ENCODE measurements at places on chromosomes 12 and 14.

GRCh38 chr14:54362759-54363437 is 33.9 kb upstream of the CDKN3 start:
- DNase-seq: no peak

- DNase-seq: no peak
These were observed 25.1 kb upstream of the ATF7IP start for GRCh38 chr12:14340371-14340770.

DNA sequence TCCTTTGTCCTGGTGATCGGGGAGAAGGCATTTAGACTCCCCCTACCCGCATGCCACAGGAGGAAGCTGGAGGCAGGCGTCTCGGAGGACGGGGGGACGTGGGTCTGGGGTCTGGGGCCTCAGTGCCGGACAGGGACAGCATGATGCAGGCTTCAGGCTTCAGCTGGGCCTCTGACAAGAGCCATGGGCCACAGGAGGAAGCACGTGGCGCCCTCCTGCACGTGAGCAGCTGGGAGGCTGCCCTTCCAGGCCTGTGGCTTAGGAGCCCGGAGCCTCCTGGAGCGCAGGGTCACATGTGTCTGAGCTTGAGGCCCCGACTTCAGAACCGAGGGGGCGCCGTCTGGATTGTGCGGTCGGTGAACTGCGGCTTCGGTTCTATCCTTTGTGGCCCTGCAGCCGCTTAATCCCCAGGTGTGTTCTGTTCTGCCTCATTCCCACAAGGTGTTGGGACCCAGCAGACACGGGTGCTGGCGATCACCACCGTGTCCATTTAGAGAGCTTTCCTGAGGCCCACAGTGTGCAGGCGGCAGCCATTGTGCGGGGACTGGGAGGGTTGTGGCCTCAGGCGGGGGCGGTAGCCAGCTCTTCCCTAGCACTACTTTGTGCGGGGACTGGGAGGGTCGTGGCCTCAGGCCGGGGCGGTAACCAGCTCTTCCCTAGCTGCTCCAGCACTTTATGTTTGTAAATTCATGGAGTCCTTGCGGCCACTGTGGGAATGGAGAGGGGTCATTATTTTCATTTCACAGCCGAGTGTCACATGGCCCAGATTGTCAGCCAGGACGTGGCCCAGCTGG is 150.2 kb downstream of the ADGRD1 start:
- no peak for DNase-seq

GRCh38 chr14:99325016-99325415 is 53.0 kb upstream of the BCL11B start:
- DNase-seq: no peak

GRCh38 chr14:64801046-64801445 is 78.7 kb downstream of the SPTB start:
- peak; percentile 59 for DNase-seq

- no peak for DNase-seq
These were observed 73.7 kb upstream of the CISTR start for GRCh38 chr12:53825246-53826081.

DNA sequence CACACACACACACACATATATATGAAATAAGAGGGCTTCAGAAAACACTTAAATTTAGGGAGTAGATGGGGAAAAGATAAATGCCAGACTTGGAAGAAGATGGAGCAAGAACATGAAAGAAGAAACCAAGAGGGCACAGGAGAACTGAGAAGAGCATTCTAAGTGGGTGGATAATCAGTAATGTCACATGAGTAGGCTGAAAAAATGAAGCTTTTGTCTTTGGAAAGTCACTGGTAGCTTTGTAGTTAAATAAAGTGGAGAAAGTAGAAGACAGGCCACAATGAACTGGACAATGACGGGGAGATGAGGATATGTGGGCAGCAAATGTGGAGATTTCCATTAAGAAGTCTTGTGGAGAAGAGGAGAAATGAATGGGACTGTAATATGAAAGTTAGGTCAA is 2.2 kb upstream of the ZC2HC1C start:
- DNase-seq: no peak
